ENCODE measurements at places on chromosomes 5 and 9.

DNA sequence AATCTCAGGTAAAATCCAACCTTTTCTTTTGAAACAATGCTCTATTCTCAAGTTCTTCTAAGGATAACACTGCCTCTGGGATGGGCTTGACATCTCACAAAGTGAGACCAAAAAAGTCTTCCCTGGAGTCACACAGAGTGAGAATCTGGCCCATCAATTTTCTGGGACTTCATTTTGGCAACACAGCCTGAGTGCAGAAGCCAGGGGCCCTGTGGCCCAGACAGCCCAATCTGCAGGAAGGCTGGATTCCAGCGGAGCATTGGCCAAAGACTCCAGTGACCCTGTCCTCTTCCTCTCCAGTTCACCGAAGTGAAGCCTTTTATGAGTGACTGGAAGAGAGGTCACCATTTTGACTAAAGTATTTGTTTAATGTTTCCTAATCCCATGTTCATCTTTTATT is 105.1 kb downstream of the PLK2 start:
- no peak for DNase-seq

DNA sequence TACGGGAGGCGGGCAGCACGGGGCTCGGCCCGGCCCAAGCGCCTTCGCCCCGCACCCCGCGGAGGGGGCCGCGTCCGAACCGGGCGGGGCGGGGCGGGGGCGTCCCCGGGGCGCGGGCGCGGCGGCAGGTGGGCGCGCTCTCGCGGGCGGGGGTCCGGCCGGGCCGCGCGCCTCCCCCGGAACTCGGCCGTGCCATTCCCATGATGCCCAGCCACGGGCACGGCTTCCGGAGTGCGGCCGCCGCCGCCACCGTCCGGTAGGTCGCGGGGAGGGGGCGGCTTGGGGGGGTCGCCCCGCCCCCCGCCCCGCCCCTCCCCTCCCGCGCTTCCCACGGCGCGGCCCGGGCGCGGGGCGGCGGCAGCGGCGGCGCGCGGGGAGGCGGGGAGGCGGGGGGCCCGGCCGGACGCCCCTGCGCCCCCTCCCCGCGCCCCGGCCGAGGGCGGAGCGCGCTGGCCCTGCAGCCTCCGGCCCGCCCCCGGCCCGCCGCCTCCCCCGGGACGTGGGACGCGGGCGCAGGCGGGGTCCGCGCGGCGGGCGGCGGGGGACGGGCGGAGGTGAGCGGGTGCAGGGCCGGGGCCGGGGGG is at the start of gene PPP1R26:
Gene PPP1R26 (plus strand): TSS at position 314 of the 584 bp plus-strand sequence. CDS start 4,729 bp downstream, outside the sequence.
- no peak for DNase-seq

GRCh38 chr5:16082053-16082452 is 97.5 kb downstream of the MARCHF11 start:
- no peak for DNase-seq

DNA sequence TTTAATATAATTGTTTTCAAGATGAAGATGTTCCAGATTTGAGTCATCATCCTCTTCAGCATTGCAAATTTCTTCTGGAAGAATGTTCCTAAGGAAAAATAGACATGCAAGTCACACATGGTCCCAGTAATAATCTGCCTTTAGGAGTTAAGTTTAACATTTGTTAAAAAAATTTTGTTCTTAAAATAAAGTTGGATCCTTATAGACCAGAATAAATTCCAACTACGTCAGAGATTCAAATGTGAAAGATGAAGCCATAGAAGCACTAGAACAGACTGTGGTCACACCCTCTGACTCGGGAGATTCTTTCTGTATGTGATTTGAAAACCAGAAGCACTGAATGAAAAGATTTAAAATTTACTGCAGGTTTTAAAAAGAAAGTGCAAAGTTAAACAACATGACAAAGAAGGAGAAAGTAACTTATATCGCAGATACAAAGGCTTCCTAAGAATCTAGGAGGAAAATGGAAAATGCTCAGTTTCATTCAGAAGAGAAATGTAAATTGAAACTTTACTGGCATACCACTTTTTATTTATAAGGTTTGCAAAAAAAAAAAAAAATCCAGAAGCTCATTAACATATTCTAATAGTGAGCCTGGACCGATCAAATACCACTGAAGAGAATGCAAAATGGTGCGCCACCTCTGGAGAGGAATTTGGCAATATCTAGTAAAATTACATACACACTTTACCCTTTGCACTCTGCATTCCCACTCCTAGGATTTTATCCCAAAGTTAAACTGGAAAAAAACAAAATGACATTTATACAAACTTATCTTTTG is 14.3 kb upstream of the ASPN start:
- DNase-seq: no peak

DNA sequence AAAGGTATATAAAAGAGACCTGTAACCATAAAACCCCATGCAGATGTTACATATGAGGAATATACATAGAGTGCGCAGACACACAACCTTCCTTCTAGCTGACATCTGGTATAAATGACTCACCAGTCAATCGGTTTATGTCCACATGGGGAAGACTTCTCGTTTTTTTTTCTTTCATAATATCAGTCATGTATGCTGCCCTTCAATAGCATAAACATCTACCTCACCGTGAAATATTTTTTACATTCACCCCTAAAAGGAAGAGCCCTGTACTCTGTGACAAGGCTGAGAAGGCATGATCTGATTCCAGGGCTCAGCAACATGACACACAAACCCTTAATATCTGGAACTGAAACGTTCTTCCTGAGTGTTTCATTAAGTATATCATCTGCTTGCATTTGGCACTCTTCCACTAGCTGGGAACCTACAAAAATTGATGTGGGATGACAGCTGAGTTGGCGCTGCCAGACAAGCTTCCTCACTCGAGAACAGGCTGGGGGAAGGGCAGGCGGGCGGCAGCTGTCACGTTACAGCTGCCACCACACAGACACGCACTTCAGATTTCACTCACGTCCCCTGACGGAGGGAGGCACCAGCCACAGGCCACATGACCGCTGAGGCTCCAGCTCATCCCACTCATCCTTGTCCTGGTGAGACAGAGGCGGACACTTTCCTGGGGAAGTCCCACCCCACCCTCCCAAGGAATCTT is 74.2 kb downstream of the SHB start:
- no peak for DNase-seq

- DNase-seq: no peak
Measured at GRCh38 chr9:101311758-101312420, 72.9 kb downstream of the BAAT start.

- no peak for DNase-seq
Measured at GRCh38 chr9:100689635-100690034, 111.8 kb downstream of the CAVIN4 start.

GRCh38 chr9:134618163-134618832 is 23.3 kb upstream of the COL5A1 start:
- no peak for DNase-seq

- no peak for DNase-seq
Measured at GRCh38 chr5:171369898-171370297, 17.8 kb upstream of the NPM1 start.

DNA sequence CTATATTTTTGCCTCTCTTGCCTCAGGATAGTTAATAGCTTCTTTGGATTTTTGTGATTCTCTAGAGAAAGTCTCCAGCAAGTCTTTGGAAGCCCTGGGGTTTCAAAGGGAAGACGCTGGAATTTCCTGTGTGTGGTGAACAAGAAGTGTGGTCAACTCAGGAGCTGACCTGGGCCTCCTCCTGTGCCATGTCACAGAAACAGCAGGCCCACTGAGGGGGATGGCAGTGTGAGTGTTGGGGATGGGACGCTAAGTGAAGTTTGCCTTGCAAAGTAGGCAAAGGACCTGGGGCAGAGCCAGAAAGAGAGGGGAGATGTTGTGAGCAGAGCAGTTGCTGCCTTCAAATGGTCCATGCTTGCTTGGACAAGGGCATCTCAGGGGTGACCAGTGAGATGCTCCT is 226.3 kb downstream of the DMRT2 start:
- no peak for DNase-seq

DNA sequence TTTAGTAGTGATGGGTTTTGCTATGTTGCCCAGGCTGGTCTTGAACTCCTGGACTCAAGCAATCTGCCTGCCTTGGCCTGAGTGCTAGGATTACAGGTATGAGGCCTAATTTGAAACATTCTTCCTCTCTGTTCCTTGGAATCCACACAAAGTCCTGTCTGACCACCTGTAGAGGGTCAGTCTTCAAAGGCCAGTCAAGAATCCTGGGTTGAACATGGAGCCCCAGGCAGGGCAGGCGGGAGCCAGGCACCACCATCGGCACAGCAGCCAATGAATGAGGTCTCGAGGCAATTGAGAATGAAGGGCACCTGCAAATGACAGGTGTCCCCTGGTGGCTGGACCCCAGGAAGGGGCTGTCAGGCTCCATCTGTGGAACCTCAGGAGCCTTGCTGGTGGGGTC is 17.4 kb upstream of the NCS1 start:
- DNase-seq: no peak

DNA sequence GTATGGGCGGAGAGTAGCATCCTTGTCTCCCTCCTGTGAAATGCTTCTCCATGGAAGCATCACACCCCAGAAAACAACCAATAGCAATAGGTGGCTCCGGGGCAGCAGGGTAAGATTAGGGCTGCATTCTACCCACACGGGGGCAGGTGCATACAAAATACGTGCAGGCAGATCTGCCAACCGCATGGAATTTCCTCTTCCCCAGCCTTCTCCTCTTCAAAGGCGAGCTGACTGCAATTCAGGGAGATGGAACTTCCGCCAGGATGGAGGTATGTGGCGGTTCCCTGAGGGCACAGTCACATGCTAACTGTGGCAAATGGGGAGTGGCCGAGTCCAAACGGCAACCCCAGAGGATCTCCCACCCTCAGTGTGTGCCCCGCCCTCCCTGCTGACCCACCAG is 81.5 kb downstream of the LMNB1 start:
- no peak for DNase-seq

DNA sequence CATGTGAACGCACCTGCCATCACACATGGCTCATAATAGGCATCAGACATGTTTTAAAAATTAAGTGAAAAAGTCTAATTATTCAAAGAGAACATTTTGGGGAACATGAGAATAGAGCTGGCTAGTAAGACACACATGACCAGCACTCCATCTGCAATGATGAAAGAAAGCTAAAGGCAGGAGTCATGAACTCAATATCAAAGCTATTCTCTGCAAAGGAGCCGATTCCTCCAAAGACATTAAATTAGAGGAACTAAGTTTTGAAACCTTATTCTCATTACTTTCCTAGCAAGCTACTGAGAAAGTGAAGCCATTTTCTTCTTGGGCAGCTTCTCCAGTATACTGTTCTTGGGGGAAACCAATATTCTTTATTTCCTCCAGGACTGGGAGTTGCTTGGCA is 172.0 kb downstream of the CRB2 start:
- DNase-seq: no peak

DNA sequence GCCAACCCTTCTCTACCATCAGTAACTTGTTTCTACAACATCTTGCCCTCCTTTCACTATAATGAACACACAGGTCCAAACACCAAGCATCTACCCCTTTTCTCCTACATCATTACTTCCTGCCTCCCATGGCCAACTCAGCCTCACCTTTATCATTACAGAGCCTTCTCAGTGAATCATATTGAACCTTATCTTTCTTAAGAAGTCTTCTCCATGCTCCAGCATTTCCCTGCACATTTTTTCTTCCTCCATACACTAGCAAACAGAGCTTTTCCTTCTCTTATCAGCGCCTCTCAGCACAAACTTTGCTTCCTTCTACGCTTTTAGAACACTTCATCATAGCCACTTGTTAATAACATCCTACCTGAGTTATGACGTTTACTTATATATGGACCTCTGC is 148.2 kb downstream of the ARL15 start:
- no peak for DNase-seq

GRCh38 chr5:171024084-171024483 is 162.3 kb downstream of the RANBP17 start:
- no peak for DNase-seq

All from activated naive CD8-positive, alpha-beta T cell treated with anti-CD3 and anti-CD28 coated beads, Interleukin-2, amount 50 U/mL, for 16 hours (primary cell).